ENCODE measurements at places on chromosomes 3 and 15. TPM values are rescaled to one million over a fixed set of nuclear protein-coding genes. Genes with fewer than 3 reads are reported as not detected.

The CHRD gene
- total RNA-seq = 1.8 TPM

The GLDN gene
- 0.77 TPM for total RNA-seq

GRCh38 chr3:113914646-113915045 lies 33.2 kb upstream of the ZDHHC23 start:
- no peak for DNase-seq

The ECE2 gene
- total RNA-seq = 0.46 TPM

The ATP6V1A gene
- total RNA-seq = 88.9 TPM

The PTX3 gene
- 0.59 TPM for total RNA-seq

- no peak for DNase-seq
These were observed 6.8 kb upstream of the CCR3 start for GRCh38 chr3:46235425-46235824.

GRCh38 chr3:176119826-176120225 lies 1077.5 kb downstream of the TBL1XR1 start:
- no peak for DNase-seq
